ENCODE measurements at places on chromosomes 3 and 15.

- DNase-seq = no peak
Measured at GRCh38 chr3:152444029-152444641, 175.4 kb downstream of the MBNL1 start.

GRCh38 chr3:129144786-129145185, 16.1 kb downstream of the ISY1 start:
- DNase-seq = no peak

DNA sequence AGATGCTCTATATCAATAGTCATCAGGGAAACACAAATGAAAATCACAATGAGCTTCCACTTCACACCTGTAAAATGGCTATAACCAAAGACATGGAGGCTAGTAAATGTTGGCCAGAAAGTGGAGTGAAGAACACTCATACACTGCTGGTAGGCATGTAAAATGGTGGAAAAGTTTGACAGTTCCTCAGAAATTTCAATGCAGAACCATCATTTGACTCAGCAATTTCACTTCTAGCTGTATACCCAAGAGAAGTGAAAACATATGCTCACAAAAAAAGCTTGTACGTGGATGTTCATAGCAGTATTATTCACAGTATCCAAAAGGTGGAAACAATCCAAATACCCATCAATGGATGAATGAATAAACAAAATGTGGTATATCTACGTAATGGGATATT, 19.2 kb upstream of the TOP2B start:
- no peak for DNase-seq

- no peak for DNase-seq
Measured at GRCh38 chr15:51075826-51076523, 18.7 kb downstream of the TNFAIP8L3 start.

DNA sequence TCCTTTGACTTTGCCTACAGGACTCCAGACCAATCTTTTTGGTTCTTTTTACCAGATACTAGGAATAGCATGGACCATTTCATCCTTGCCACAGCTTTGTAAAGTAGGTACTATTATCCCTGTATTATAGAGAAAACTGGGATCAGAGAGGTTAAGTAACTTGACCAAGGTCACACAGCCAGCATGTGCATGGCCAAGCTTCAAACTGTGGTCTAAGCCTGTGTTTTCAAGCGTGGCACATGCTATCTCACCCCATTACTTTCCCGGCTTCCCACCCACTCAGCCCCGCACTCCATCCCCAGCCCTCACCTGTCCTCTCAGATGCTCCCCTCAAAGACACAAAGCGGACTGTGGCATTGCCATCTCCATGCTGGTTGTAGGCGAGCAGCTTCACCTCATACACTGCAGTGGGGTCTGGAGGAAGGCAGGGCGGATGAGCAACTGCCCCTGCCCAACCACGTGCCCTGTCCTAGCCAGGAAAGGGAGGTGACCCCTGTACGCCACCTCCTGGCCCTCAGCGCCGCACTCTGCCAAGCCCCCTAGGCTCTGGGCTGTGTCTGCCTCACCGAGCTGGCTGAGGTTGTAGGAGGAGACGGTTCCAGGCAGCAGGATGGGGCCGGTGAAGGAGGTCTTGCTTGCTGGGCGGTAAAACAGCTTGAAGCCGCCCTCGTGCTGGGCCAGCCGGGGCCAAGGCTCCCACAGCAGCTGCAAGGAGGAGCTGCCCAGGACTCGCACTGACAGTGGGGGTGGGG, 25.7 kb downstream of the RNU5B-1 start:
- no peak for DNase-seq

DNA sequence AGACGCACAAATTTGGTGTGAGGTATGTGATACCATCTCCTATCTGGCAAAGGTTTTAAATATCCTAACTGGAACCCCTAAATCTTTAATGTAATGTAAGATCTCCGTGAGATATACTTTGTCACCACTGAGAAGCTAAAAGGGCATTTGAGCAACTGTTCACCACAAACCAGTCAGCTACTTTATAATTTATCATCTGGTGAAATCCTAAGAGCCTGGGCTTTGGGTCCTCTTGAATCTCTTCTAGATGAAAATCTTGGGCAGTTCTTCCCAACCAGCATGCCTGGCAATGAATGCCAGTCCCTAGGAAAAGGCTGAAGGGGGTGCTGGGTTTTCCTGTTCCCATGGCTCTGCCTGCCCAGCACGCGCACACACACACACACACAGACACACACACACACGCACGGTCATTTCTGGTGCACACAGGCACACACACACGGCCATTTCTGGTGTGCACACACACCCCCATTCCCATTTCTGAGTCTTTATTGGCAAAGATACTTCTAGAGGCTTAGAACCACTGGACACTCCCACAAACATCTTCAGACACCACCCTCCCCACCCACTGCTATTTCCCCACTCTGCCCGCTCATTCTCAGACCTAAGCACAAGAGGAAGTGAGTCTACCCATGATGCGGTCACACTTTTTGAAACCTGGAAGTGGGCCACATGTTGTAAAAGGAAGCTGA, 72.6 kb downstream of the MYO1E start:
- no peak for DNase-seq

GRCh38 chr3:187292631-187293515, 1.3 kb upstream of the MASP1 start:
- no peak for DNase-seq

Measured in NCI-H187 (cell line).